ENCODE measurements at places on chromosomes 3 and 15. TPM values are rescaled to one million over a fixed set of nuclear protein-coding genes. Genes with fewer than 3 reads are reported as not detected.

- DNase-seq: no peak
These were observed 14.1 kb downstream of the WDR53 start for GRCh38 chr3:196554205-196554604.

The PLS1 gene
- total RNA-seq: 2.0 TPM

DNA sequence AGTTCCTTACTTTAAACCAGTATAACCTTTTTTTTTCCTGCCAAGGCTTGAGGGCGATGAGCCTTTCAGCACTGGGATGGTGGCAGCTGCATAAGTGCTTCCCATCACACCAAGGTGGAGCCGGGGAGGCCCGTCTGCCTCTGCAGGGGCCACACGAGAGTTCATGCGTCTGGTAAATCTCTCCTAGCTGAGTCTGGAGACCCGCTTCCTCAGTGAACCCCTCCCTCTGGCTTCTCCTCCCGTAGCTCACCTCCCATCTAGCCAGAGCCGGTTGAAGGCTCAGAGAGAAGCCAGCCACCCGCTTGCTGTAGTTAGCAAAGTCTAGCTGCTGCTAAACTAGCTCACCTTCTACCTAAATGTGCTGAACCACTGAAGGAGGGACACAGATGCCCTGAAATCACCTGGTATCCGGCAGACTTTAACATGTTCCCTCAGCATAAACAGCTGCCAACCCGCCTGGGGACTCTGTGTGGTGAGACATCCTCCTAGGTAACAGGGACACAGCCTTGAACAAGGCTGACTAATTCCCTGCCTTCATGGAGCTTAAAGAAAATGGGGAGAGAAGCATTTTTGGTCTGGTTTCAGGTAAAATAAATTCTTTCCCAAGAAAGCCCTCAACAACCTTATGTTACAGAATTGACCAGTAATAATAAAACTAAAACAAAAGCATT lies 42.9 kb downstream of the RLBP1 start:
- no peak for DNase-seq

The KCNH8 gene
- total RNA-seq: 1.3 TPM

GRCh38 chr15:23574742-23575141 lies 9.3 kb downstream of the MKRN3 start:
- no peak for DNase-seq

GRCh38 chr3:192794216-192794615 lies 66.9 kb upstream of the FGF12 start:
- DNase-seq: no peak

The PLA2G4E gene
- not detected for total RNA-seq

The CCR8 gene
- not detected for total RNA-seq

GRCh38 chr3:172202797-172203196 lies 163.4 kb downstream of the FNDC3B start:
- DNase-seq: no peak

GRCh38 chr3:102536456-102536855 lies 101.6 kb downstream of the ZPLD1 start:
- DNase-seq: no peak

The LDHAL6B gene
- total RNA-seq: not detected

The TLR9 gene
- total RNA-seq: not detected

DNA sequence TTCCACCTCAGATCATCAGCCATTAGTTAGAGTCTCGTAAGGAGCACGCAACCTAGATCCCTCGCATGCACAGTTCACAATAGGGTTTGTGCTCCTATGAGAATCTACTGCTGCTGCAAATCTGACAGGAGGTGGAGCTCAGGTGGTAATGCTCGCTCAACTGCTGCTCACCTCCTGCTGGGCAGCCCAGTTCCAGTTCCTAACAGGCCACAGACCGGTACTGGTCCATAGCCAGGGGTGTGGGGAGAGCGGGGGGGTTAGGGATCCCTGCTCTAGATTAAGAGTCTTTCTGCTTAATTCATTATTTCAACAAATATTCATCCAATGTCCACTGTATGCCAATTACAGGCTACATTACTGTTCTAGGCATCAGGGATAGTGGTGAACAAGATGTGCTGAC lies 170.4 kb upstream of the KBTBD8 start:
- DNase-seq: no peak

DNA sequence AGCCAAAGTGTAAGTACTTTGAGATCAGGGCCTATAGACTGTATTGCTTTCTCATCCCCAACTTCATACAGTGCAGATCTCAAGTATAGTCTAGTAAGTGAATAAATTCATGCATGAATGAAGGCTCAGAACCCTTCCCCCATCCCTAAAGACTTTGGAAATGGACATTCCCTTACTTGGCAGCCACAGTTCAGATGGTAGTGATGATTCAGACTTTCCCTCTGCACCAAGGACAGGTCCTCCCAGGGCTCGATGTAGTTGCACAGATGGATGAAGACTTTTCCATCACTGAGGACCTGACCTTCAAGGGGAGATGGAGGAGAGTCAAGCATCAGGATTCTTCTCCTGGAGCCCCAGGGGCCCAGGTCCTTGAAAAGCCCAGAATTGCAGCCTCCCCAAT lies 4.6 kb downstream of the TIMP4 start:
- no peak for DNase-seq

DNA sequence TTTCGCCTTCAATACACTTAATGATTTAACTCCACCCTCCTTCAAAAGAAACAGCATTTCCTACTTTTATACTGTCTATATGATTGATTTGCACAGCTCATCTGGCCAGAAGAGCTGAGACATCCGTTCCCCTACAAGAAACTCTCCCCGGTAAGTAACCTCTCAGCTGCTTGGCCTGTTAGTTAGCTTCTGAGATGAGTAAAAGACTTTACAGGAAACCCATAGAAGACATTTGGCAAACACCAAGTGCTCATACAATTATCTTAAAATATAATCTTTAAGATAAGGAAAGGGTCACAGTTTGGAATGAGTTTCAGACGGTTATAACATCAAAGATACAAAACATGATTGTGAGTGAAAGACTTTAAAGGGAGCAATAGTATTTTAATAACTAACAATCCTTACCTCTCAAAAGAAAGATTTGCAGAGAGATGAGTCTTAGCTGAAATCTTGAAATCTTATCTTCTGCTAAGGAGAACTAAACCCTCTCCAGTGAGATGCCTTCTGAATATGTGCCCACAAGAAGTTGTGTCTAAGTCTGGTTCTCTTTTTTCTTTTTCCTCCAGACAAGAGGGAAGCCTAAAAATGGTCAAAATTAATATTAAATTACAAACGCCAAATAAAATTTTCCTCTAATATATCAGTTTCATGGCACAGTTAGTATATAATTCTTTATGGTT lies at the start of gene CCR5:
CCR5 (plus strand) TSS at position 108 of the 680 bp plus-strand sequence. CDS start 1,957 bp downstream, outside the sequence.
- no peak for DNase-seq

DNA sequence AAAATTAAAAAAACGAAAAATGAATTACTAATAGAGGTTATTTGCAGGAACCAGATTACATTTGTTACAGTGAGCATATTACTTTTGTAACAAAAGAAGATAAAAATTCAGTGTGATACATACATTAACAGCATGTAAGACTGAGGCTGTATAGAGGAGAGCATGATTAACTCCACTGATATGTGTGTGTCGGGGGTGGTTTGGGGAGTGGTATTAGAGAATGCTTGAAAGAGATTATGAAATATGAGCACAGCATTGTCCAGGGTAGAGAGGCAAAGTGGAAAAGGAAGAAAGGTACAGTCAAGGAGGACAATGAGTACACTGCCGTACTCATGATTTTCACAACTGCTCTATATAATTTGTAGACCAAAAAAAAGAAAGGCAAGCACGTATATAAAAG lies 62.9 kb upstream of the LRRFIP2 start:
- no peak for DNase-seq

DNA sequence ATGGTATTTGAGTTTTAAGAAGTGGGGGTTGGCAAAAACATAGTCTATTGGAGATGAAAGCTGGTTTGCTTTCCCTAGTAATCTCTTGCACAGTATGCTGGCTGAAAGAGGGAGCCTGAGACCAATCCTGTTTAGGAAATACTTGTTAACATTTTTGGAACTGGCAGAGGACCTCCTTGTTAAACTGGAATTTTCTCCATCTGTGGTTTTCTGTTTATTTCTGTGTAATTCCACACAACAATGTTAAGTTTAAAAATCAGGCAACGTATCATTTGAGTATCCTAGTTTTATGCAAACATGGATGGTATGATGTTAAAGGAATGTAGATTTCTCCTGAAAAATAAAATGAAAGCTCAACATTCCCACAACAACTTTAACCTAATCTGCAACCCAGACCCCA lies 536.0 kb upstream of the TBL1XR1 start:
- no peak for DNase-seq

The TUSC7 gene
- total RNA-seq: not detected

GRCh38 chr15:86649277-86649676 lies 569.6 kb downstream of the AGBL1 start:
- no peak for DNase-seq

DNA sequence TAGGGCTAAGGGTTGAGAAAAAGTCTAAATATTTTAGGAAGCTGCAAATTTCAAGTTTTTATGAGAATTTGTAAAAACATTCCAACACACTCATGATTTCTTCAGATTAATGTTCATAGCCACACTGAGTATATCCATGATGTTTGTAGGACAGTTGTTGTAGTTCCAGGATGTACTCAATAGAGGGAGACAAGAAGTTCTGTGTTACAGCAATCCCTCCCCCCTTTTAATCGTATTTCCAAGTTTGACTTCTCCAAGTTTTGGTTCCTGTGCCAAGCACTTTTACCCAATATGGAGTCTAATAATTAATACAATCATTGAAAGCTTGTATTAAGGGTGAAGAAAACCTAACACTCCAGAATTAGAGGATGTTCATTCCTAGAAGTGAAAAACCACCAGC lies 143.4 kb downstream of the FEZF2 start:
- no peak for DNase-seq

- no peak for DNase-seq
These were observed 3.9 kb downstream of the KCNMB2 start for GRCh38 chr3:178540184-178540583.

The GSK3B gene
- 78.6 TPM for total RNA-seq

GRCh38 chr3:116005404-116005803 lies 382.1 kb downstream of the GAP43 start:
- no peak for DNase-seq

GRCh38 chr3:47485812-47486211 lies 10.1 kb upstream of the SCAP start:
- DNase-seq: no peak

The PP2D1 gene
- not detected for total RNA-seq

DNA sequence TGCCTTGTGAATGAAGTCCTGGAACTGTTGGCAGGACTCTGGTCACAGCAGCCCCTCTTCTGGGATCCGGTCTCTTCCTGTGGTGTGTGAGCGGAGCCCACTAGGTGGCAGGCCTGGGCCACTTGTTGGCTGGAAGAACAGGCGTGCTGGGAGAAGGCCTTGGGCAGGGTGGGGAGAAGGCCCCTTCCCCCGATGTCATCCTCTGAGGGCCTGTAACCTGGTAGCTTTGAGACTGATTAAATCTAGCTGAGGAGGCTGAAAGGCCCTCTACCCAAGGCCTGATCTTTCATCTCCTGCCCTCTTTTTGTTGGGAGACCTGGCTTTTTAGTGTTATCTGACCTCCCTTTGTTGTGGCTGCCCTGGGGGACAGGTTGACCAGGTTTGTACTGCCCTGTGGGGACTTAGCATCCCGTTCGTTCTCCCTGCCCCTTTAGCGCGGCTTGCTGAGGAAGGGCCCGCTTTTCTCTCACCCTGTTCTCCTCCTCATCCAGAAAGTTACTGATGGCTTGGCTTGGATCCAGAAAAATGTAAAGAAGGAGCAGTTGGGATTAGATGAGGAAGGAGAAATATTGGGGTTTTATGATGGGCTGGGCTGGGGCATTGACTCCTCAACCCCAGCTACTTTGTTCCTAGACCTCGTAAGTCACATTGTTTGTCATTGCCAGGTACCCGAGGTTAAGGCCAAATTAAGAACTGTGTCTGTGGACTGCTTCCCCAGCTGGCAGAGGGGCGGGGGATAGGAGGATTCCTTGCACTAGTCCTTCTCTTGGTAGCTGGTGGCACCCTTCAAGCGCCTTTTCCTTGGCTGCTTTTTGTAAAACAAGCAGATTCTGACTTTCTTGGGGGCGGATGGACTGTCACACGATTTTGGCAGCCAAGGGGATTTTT lies 48.5 kb downstream of the CHCHD6 start:
- DNase-seq: peak; percentile 86

The ANO10 gene
- total RNA-seq: 112 TPM

The SCAANT1 gene
- not detected for total RNA-seq

- DNase-seq: no peak
These were observed 486 bp downstream of the SAMMSON start for GRCh38 chr3:70000028-70000410.

The TRH gene
- total RNA-seq: 0.49 TPM

- DNase-seq: no peak
These were observed 188.0 kb downstream of the MEIS2 start for GRCh38 chr15:36912311-36912712.

DNA sequence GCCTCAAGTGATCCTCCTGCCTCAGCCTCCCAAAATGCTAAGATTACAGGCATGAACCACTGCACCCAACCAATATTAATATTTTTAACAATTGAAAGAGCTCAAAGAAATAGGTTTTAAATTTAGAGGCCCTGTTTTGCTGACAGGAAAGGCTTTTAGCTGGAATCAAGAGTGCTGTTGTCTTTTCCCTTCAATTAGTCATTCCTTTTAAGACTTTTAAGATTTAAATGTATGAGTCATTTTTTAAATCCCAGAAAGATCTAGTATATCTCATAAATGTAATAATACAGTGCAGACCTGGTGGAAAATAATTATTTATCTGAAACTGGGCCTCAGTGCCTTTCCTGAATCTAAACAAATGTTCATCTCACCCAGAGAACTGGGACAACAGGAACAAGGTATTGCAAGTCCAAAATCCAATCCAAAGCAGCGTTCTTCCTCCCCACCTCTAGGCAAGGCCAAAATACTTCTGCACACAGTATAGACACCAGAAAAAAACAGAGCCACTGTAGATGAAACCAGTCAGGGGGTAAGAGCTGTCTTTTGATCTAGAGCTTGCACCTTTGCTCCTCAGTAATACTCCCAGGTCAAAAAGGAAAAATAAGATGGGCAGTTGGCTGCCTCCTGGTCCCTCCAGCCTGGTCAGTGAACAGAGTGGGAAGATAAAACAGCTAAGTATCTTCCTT lies 14.4 kb downstream of the AGTR1 start:
- no peak for DNase-seq
